ENCODE measurements at places on chromosomes 16 and 17.

GRCh38 chr16:87515475-87516330 is 22.9 kb upstream of the ZCCHC14 start:
- no peak overlapping the region for H3K27ac ChIP-seq
- no peak overlapping the region for H3K4me3 ChIP-seq
- DNase-seq, result no peak
- no peaks in the 10 kb centered on the region for H3K36me3 ChIP-seq
- no peaks in the 10 kb centered on the region for H3K4me1 ChIP-seq
- H3K27me3 ChIP-seq, result no peaks in the 10 kb centered on the region

DNA sequence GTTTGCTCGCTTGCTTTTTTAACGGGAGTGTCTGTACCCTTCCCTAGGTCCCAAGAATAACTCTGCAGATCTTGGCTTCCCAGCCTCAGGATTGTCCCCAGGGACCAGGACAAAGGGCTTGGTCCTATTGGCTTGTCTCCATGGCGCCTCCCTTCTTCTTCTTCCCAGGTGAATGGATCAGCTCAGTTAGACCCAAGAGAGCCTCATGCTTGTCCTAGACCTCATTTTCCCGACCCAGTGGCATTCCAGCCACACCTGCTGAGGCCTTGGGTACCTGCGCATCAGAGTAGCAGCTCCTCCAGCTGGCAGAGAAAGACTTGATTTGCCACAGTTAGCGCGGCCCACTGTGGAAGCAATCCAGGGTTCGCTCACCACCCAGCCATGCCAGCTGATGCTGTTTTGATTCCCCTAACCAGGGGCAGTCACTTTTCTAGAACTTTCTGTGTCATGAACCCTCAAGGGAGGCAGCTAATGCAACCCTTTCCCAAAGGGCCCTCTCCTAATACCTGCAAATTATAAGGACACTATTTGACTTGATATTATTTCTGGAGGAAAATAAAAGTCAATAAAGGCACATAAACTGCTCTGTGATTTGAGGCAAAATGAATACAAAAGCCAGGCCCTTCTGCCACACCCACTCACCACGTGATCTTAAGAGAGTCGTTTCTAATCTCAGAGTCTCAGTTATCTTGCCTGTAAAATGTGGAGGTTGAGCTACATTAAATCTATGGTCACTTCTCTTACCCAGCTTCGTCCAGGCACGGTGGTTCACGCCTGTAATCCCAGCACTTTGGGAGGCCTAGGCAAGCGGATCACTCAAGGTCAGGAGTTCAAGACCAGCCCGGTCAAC is 13.9 kb downstream of the GPR142 start:
- H3K36me3 ChIP-seq, result no peaks in the 10 kb centered on the region
- H3K4me1 ChIP-seq, result peaks cover 7% of the 10 kb centered on the region
- H3K4me3 ChIP-seq, result no peak overlapping the region
- peak overlapping the region; percentile 49 for H3K27ac ChIP-seq

- DNase-seq, result no peak
- no peaks in the 10 kb centered on the region for H3K36me3 ChIP-seq
- no peaks in the 10 kb centered on the region for H3K27me3 ChIP-seq
- H3K4me1 ChIP-seq, result no peaks in the 10 kb centered on the region
Observed at GRCh38 chr17:16243385-16243784, 26.4 kb downstream of the PIGL start.

DNA sequence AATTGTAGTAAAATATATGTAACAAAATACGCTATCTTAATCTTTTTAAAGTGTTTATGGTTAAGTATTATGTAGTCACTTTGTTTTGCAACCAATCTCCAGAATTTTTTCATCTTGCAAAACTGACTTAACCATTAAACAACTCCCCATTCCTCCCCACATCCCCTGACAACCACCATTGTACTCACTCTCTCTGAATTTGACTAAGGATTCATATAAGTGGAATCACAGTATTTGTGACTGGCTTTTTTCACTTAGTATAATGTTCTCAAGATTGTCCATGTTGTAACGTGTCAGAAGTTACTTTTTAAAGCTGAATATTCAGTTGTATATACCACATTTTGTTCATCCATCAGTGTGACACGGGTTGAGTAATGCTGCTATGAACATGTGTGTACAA is 10.6 kb downstream of the ORC6 start:
- no peaks in the 10 kb centered on the region for H3K4me1 ChIP-seq
- no peaks in the 10 kb centered on the region for H3K27me3 ChIP-seq
- no peak overlapping the region for H3K27ac ChIP-seq
- no peak overlapping the region for H3K4me3 ChIP-seq
- H3K36me3 ChIP-seq, result no peaks in the 10 kb centered on the region

- no peaks in the 10 kb centered on the region for H3K4me1 ChIP-seq
- no peaks in the 10 kb centered on the region for H3K27me3 ChIP-seq
- H3K4me3 ChIP-seq, result no peak overlapping the region
Observed at GRCh38 chr17:41322094-41322902, 6.8 kb upstream of the KRTAP17-1 start.

GRCh38 chr17:77266891-77267341 is 126.1 kb downstream of the SEC14L1 start:
- no peaks in the 10 kb centered on the region for H3K4me1 ChIP-seq
- H3K4me3 ChIP-seq, result no peak overlapping the region
- H3K27ac ChIP-seq, result no peak overlapping the region
- H3K36me3 ChIP-seq, result no peaks in the 10 kb centered on the region

DNA sequence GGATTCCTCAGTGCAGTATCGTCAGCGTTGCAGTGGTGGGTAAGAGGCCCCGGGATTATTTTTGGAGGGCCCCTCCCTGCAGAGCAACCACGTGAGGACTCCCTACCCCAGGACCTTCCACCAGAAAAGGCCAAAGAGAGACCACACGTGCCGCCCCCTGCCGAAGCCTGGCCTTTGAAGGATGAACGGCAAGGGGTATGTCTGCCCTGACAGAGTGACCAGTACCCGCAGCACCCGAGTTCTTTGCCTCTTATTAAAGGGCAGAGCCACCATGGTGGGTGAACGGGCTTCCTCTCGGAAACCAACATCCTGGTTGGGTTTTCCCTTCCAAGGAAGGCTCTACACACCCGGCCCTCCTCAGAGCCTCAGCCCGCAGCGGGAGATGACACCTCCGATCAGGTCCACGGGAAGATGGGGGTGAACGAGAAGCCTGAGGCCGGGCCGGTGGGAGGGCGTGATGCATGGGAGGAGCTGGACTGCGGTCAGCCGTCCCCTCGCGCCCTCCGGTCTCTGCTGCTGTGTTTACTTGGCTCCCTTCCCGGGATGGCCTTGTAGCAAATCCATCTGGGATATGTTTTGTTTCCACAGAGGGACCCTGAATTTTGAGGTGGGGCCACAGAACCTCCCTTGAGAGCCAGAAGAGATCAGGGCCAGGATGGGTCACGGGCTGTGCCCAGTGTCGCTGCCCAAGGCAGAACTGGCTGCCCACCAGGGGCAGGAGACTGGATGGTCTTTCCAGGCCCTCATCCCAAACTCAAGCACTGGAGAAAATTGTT is 49.1 kb downstream of the TBC1D16 start:
- H3K4me1 ChIP-seq, result peaks cover 18% of the 10 kb centered on the region
- H3K36me3 ChIP-seq, result no peaks in the 10 kb centered on the region
- H3K4me3 ChIP-seq, result no peak overlapping the region
- H3K27me3 ChIP-seq, result no peaks in the 10 kb centered on the region

DNA sequence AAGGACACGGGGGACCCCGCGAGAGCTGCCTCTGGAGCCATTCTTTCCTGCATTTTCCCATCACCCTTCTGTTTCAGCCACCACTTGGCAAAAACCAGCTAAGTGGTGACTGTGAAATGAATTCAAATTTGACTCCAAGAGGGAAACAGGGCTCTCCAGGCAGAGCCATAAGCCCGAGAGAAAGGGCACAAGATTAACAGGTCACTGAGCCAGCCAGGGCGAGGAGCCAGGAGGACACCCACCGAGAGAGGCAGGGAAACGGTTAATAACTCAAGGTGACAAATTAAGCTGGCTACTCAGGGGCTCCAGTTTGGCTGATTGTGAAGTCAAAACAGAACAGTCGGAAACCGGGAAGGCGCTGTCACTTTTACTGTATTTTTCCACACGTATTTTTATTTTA is 67.8 kb upstream of the SOX9 start:
- DNase-seq, result no peak
- no peaks in the 10 kb centered on the region for H3K4me1 ChIP-seq
- no peaks in the 10 kb centered on the region for H3K36me3 ChIP-seq
- H3K27ac ChIP-seq, result no peak overlapping the region

GRCh38 chr17:61734466-61734865 is 128.9 kb downstream of the BRIP1 start:
- H3K4me1 ChIP-seq, result no peaks in the 10 kb centered on the region
- H3K27ac ChIP-seq, result no peak overlapping the region
- H3K4me3 ChIP-seq, result no peak overlapping the region
- no peaks in the 10 kb centered on the region for H3K27me3 ChIP-seq
- H3K36me3 ChIP-seq, result no peaks in the 10 kb centered on the region

DNA sequence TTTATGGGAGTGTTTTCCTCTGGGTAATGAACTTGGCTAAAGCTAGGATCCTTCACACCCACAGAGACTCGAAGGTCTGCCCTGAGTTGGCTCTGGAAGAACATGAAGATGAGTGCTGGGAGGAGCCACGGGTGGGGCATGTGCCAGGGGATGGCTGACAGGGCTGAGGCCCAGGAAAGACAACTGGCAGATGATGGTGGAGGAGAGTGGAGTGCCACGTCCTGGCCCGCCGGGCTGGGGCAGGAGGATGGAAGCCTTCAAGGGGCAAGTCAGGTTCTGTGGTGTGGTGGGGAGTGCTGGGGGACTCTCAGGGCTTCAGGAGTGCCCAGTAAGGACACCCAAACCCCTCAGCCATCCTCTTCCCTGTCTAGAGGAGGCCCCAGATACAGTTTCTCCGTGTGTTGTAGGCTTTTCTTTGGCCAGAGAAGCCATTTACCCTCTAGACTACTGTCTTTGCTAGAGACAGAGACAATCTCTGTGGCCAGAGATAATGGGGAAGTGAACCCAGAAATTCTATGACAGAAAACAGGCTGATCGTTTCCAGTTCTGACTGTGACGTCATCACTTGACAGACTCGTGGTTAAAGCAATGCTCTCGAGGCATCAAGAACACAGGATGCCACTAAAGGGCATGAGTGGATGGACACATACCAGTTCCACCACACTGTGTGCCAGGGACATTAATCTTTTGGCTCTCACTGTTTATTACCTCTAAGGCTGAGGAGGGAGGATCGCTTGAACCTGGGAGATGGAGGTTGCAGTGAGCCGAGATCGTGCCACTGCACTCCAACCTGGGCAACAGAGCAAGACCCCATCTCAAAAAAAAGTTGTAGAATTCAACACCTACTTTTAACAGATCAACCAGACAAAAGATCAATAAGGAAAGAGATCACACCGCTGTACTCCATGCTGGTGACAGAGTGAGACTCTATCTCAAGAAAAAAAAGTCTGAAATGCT is 18.6 kb upstream of the SLC5A10 start:
- H3K27ac ChIP-seq, result no peak overlapping the region
- no peaks in the 10 kb centered on the region for H3K4me1 ChIP-seq
- no peaks in the 10 kb centered on the region for H3K27me3 ChIP-seq

DNA sequence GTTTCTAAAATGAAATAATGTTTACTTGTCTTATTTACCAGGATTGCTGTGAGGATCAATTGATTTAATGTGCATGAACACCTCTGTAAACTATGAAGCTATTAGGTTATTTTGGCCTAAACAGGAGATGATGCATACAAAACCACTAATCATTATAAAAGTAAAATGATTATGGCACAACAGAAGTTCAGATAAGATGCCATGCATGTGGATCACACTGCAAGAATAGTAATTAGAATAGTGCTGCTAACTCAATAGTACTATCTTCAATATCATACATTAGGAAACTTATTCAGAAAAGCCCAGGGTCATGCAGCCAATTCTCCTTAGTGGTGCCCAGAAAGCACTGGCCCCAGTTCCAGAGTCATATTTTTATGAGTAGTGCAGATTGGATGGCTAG is 66.9 kb downstream of the TMEM100 start:
- DNase-seq, result no peak
- no peaks in the 10 kb centered on the region for H3K27me3 ChIP-seq
- H3K36me3 ChIP-seq, result no peaks in the 10 kb centered on the region
- H3K4me1 ChIP-seq, result no peaks in the 10 kb centered on the region
- H3K27ac ChIP-seq, result no peak overlapping the region
- H3K4me3 ChIP-seq, result no peak overlapping the region

DNA sequence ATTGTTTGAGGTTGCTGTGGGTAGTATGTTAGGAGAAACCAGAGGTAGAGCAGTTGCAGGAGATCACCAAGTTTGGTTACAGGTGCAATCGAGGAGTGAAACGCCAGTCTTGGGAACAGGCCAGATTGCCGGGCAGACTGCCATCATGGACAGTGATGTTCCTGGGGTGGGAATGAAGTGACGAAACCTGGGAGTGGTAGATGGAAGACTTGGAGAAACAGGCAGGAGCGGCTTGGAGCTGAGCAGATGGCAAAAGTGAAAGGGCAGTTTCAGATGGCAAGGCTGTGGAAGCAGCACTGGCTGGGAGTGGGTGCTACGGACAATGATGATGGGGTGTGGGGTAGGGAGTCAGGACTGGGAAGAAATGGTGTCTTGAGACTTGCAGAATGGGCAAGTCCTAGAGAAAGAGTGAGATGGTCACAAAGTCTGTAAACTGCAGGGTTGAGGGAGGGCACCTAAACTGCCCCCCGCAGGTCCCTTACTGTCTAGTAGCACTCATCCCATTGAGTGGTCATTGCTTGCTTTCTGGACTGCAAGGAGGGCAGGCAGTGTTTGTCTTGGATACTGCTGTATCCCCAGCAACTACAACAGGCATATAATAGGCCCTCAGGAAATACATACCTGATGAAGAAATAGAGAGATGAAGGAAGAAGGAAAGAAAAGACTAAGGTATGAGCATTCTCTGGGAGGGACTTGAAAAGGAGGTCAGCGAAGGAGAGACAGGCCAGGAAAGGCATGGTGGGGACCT is 29.5 kb upstream of the ULK2 start:
- no peaks in the 10 kb centered on the region for H3K27me3 ChIP-seq
- H3K4me3 ChIP-seq, result no peak overlapping the region
- DNase-seq, result peak; percentile 61
- H3K36me3 ChIP-seq, result no peaks in the 10 kb centered on the region
- no peaks in the 10 kb centered on the region for H3K4me1 ChIP-seq

DNA sequence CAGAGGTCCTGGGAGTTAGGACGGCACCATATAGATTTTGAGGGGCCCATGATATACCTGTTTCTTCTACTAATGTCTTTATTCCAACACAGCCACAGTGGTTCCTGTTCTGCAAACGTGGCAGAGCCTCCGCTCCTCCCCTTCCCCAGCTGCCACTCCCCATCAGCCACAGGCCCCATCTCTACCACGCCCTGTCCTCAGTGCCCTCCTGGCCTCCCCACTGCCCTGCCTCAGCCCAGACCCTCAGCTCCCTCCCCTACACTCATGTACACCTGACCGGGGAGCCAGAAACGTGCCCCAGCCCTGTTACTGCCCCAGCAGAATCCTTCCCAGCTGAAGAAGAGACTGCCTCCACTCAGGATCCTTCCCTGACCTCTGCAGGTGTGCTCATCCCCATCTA is 11.9 kb upstream of the RBFOX3 start:
- H3K27me3 ChIP-seq, result no peaks in the 10 kb centered on the region
- no peaks in the 10 kb centered on the region for H3K36me3 ChIP-seq
- no peak overlapping the region for H3K4me3 ChIP-seq
- DNase-seq, result no peak

- peaks cover 4% of the 10 kb centered on the region for H3K4me1 ChIP-seq
- H3K36me3 ChIP-seq, result no peaks in the 10 kb centered on the region
- DNase-seq, result peak; percentile 55
- no peak overlapping the region for H3K27ac ChIP-seq
- no peaks in the 10 kb centered on the region for H3K27me3 ChIP-seq
- H3K4me3 ChIP-seq, result peak overlapping the region; percentile 19
Observed at GRCh38 chr16:56643080-56643778, 4.8 kb downstream of the MT1A start.

- no peak overlapping the region for H3K27ac ChIP-seq
- no peak overlapping the region for H3K4me3 ChIP-seq
Observed at GRCh38 chr16:87369117-87369765, 14.3 kb downstream of the FBXO31 start.

- no peak overlapping the region for H3K4me3 ChIP-seq
- H3K4me1 ChIP-seq, result no peaks in the 10 kb centered on the region
- no peaks in the 10 kb centered on the region for H3K36me3 ChIP-seq
- no peak overlapping the region for H3K27ac ChIP-seq
Observed at GRCh38 chr16:57544124-57544653, 1.7 kb downstream of the ADGRG5 start.
